ENCODE measurements at places on chromosomes 5 and 9. TPM values are rescaled to one million over a fixed set of nuclear protein-coding genes. Genes with fewer than 3 reads are reported as not detected.

DNA sequence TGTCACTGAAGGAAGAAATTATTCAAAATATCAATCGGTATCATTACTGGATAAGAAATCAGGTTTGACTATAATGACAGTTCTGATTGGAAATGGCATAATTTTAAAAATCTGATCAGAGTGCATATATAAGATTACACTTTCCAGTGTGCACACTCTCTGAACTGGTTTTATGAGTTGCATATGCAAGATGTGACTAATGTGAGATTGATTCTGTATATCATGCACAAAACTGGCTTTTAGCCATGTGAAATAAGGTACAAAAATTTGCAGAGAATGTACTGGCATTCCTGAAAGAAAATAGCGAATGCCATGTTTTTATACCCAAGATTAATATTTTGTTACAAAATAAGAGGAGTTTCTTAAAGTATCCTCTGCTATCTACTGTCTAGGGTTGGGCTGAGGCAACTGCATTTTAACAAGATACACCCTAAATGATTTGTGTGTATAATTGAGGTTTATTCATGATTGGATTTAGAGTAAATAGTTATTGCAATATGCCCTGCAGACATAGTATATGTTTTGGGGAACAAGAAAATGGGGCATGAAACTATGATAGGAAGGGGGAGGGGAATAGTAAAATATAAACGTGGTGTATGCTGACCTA is 70.7 kb downstream of the LNPEP start:
- no peak for DNase-seq

The C6 gene
- 2.6 TPM for total RNA-seq

DNA sequence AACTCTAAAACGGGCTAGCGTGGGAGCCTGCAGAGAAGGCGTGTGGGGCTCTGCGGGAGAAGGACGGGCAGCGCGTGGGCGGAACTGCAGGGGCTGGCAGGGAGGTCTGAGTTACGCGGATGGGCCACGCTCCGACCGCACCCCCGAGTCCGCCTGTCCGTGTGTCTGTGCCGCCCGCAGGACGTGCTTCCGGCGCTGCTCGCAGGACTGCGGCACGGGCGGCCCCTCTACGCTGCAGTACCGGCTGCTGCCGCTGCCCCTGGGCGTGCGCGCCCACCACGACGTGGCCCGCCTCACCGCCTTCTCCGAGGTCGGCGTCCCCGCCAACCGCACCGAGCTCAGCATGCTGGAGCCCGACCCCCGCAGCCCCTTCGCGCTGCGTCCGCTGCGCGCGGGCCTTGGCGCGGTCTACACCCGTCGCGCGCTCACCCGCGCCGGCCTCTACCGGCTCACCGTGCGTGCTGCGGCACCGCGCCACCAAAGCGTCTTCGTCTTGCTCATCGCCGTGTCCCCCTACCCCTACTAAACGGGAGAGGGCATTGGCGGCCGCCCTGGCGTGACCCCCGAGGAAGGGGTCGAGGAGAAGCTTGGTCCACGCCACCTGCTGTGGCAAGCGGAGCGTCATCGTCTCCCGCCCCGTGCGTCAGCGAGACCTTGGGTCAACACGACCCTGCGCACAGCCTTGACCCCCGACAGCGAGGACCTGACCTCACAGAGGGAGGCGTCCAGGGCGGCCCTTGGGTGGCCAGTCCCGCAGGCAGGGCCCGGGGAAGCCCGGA is 11.4 kb upstream of the ASS1 start:
- DNase-seq: no peak

The DCANP1 gene
- total RNA-seq: not detected

- DNase-seq: peak; percentile 62
Measured at GRCh38 chr5:92909602-92909962, 671.4 kb downstream of the NR2F1-AS1 start.

The SNCB gene
- not detected for total RNA-seq

DNA sequence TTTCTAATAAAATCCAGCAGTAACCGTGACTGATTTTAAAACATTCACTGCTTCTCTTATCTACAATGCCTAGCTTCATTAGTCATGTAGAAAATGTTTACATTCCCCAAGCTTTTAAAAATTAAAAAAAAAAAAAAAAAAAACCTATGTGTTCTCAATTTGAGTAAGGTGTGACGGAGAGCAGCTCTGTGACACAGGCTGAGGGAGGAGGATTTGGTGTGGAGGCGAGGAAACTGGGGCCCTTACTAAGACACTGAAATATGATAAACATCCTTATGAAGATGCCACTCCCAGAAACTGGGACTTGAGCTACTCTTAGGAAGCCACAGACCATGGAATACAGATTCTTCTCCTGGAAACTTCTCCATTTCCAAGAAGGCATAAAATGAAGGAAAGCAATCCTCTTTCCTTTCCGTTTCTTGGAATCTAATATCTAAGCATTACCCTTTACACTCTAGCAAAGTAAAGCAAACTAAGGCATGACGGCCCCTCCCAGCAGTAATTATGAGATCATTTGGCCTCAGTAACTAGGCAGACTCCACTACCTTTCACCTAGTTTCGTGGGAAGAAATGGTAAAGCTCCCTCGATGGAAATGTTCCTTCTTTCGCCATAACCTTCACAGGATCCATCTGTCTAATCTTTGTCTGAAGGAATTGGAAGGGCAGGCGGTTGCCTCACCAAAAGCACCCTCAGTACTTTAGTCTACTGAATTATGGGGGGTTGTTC is 23.5 kb downstream of the GRAMD2B start:
- DNase-seq: no peak

Data from posterior vena cava (tissue), 2 donors.